ENCODE measurements at places on chromosomes 13 and 19.

GRCh38 chr19:34757441-34757840 lies 15.6 kb downstream of the ZNF599 start:
- DNase-seq: no peak

- DNase-seq: no peak
Observed at GRCh38 chr13:71865874-71866334, 1.1 kb downstream of the DACH1 start.

GRCh38 chr13:94712812-94713560 lies 641 bp upstream of the SOX21 start:
- DNase-seq: no peak

GRCh38 chr19:5059793-5060192 lies 90.9 kb downstream of the KDM4B start:
- DNase-seq: no peak

GRCh38 chr19:1079566-1080111 lies 12.7 kb downstream of the ARHGAP45 start:
- no peak for DNase-seq

- DNase-seq: no peak
Observed at GRCh38 chr19:54646331-54646841, 16.1 kb downstream of the LILRB1 start.

GRCh38 chr19:2469102-2469914 lies 6.6 kb upstream of the GADD45B start:
- peak; percentile 53 for DNase-seq

DNA sequence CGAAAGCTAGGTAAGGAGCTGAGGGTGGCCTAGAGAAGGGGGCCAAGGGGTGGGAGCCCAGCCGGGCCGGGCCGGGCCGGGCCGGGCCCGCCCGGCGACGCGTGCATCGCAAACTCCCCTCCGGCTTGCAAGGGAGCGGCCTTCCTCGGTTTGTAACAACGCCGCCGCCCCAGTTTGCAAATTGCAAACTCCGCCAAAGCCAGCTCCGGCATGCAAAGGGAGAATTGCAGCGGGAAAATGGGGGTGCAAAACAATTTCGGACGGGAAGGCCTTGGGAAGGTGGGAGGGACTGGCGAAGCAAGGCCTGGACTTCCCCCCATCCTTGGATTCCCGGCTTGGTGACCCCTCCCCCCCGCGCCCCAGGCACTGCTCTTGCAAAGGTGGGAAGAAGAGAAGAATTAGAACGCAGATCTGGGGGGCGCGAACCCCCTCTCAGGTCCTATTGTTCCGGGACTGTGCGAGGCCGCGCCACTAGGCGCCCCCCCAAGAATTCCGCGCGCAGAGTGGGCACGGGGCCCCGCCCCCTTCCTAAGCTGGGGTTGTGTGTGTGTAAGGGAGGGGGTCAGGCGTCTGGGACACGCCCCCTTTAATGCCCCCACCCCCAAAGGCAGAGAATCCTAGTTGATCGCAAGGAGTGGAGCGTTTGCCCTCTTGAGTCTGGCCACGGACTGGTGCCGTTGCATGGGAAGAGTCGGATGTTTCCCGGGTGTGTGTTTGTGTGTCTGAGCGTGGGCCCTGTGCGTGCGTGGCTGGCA lies 926 bp downstream of the PRR12 start:
- DNase-seq: peak; percentile 56

DNA sequence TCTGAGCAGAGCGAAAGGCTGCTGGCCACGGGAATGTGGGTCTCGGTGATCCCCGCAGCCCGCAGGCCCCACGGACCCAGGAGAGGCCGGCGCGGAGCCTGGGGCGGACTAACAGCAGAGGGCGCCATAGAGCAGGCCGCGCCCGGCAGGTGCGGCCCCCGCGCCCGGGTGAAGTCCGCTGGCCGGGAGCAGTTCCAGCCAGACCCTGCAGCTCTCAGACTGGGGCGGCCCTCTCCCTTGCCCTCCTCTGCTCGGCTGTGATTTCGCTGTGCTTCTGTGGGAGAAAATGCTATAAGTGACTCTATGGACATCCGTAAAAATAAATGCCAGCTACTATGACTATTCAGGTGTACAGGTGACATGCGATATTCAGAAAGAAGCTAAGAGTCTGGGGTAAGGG lies 37.7 kb downstream of the GSX1 start:
- no peak for DNase-seq

DNA sequence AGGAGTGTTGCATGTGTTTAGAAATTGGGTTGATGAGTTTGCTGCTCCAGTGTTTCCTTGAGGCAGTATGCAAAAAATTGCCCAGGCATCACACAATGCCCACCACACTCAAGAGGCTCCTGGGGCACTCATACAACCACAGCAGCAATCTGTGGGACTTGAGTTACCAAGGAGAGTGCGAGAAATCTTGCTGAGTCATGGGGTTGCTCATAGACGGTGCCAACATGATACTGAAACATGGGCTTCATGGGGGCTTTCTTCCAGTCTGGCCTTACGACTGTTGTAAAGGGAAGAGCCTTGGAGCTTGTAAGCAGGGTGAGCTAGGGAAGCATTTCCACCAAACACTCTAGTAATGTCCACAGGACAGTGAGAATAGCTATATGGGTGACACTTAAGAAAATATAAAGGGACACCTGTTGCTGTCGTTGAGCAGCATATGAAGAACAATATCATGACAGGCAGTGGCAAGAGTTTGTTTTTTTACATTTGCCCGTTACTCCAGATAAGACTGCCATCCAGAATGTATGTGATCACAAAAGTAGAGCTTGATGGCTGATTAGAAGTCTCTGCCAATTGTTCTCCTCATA lies 1237.4 kb downstream of the UQCRFS1 start:
- DNase-seq: no peak

- DNase-seq: no peak
Observed at GRCh38 chr13:113918580-113918979, 54.7 kb upstream of the GAS6 start.

DNA sequence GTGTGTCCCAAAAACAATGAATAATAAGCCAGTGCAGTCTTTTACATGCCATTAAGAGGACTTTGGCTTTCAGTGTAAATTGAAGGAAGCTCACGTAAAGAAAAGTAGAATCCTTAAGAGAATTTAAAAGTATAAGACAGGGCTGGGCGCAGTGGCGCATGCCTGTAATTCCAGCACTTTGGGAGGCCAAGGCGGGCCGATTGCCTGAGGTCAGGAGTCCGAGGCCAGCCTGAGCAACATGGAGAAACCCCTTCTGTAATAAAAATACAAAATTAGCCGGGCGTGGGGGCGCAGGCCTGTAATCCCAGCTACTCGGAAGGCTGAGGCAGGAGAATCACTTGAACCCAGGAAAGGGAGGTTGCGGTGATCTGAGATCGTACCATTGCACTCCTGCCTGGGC lies 17.9 kb upstream of the ZNF253 start:
- DNase-seq: no peak
